Stimulated activated CD4-positive, alpha-beta T cell treated with anti-CD3 and anti-CD28 coated beads, Interleukin-15, amount 100 ng/mL, for 1 hour (primary cell): ENCODE measurements at places on chromosomes 6 and 20.

- no peak for DNase-seq
Observed at GRCh38 chr20:59400708-59401107, 100.3 kb downstream of the EDN3 start.

DNA sequence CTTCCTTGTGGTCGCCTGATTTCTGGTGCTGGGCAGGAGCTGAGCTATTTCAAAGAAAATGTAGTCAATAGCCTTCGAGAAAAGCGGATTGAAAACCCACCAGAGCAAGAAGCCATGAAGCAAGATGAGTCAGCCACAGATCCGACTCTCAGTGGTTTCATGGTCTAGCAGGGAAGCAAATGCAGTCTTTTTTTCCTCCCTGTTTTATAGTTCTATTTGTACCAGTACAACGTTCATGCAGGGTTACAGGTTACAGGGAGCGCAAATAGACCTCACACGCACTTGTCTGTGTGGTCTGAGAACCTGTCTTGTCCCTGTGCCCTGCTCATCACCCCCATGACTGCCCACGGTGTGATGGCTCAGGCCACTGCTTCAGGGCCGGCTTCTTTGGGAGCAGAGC is 309.8 kb upstream of the SUPT3H start:
- no peak for DNase-seq

DNA sequence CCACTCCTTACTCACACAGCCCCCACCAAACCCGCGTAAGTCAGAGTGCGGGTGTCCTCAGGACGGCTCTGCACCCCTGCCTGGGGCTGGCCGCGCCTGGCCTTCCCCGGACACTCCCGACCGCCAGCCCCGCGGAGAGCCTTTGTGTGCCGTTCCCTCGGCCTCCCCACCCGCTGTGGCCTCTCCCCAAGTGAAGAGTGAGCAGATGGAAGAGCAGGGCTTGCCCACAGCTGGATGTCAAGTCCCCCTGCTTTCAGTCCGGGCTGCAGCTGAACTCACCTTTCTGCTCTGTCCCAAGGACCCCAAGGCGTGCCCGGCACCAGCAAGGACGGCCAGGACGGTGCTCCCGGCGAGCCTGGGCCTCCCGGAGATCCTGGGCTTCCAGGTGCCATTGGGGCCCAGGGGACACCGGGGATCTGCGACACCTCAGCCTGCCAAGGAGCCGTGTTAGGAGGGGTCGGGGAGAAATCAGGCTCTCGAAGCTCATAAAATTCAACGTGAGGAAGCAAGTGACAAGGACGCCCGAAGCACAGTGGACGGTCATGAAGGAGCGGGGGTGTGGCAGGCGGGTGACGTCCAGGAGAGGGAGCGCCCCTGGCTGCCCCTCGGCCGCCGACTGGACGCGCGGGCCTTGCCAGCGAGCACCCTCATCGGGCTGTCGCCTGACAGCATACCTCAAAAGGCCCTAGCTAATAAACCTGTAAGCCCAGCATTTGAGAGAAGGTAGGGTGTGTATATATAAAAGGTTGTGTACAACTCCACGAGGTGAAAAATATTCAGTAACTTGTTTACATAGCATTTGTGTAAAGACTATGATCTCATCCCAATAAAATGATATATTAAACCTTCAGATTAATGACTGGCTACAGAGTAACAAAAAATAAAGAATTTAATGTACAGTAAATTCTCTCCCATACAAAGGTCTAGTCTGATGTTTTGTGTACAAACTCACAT is 21.1 kb downstream of the TCFL5 start:
- DNase-seq, result no peak

GRCh38 chr20:18012901-18013300 is 44.1 kb downstream of the MGME1 start:
- no peak for DNase-seq

- no peak for DNase-seq
Observed at GRCh38 chr20:32183947-32184635, 23.5 kb downstream of the PLAGL2 start.

GRCh38 chr20:635893-636338 is 17.1 kb downstream of the SRXN1 start:
- no peak for DNase-seq

DNA sequence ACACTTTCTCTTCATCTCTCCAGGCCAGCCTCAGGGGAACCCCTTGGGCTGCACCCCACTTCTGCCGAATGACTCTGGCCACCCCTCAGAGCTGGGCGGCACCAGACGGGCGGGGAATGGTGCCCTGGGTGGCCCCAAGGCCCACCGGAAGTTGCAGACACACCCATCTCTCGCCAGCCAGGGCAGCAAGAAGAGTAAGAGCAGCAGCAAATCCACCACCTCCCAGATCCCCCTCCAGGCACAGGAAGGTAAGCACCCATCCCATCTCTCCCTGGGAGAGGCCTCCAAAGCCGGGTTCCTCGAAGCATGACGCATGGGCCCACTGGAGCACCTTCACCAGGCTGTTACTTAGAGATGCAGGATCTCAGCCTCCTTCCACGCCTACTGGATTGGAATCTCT is 11.3 kb downstream of the MDFI start:
- DNase-seq, result no peak

GRCh38 chr6:11744753-11745152 is 33.9 kb downstream of the ADTRP start:
- no peak for DNase-seq

DNA sequence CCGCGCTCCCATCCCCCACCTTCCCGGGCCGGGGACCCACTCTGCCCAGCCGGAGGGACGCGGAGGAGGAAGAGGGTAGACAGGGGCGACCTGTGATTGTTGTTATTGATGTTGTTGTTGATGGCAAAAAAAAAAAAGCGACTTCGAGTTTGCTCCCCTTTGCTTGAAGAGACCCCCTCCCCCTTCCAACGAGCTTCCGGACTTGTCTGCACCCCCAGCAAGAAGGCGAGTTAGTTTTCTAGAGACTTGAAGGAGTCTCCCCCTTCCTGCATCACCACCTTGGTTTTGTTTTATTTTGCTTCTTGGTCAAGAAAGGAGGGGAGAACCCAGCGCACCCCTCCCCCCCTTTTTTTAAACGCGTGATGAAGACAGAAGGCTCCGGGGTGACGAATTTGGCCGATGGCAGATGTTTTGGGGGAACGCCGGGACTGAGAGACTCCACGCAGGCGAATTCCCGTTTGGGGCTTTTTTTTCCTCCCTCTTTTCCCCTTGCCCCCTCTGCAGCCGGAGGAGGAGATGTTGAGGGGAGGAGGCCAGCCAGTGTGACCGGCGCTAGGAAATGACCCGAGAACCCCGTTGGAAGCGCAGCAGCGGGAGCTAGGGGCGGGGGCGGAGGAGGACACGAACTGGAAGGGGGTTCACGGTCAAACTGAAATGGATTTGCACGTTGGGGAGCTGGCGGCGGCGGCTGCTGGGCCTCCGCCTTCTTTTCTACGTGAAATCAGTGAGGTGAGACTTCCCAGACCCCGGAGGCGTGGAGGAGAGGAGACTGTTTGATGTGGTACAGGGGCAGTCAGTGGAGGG is 2.8 kb downstream of the SOX4 start:
- DNase-seq, result no peak

DNA sequence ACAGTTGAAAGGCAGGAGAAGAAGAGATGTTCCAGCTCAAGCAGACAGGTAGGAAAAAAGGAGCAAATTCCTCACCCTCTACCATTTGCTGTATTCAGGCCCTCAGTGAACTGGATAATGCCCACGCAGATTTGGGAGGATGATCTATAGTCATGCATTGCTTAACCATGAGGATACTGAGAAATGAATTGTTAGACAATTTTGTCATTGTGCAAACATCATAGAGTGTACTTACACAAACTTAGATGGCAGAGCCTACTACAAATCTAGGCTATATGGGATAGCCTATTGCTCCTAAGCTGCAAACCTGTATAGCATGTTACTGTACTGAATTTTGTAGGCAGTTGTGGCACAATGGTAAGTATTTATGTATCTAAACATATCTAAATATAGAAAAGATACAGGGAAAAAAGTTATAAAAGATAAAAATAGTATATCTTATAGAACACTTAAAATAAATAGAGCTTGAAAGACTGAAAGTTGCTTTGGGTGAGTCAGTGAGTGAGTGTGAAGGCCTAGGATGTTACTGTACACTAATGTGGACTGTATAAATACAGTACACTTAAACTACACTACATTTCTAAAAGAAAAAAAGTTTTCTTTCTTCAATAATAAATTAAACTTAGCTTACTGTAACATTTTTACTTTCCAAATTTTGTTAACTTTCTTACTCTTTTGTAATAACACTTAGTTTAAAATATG is 672.3 kb downstream of the UTRN start:
- DNase-seq, result no peak

- no peak for DNase-seq
Observed at GRCh38 chr6:114176726-114177125, 166.1 kb downstream of the HS3ST5 start.

- DNase-seq, result no peak
Observed at GRCh38 chr6:134723081-134723871, 226.6 kb downstream of the ALDH8A1 start.
